Caco-2 (cell line): ENCODE measurements at places on chromosomes 7 and 10.

DNA sequence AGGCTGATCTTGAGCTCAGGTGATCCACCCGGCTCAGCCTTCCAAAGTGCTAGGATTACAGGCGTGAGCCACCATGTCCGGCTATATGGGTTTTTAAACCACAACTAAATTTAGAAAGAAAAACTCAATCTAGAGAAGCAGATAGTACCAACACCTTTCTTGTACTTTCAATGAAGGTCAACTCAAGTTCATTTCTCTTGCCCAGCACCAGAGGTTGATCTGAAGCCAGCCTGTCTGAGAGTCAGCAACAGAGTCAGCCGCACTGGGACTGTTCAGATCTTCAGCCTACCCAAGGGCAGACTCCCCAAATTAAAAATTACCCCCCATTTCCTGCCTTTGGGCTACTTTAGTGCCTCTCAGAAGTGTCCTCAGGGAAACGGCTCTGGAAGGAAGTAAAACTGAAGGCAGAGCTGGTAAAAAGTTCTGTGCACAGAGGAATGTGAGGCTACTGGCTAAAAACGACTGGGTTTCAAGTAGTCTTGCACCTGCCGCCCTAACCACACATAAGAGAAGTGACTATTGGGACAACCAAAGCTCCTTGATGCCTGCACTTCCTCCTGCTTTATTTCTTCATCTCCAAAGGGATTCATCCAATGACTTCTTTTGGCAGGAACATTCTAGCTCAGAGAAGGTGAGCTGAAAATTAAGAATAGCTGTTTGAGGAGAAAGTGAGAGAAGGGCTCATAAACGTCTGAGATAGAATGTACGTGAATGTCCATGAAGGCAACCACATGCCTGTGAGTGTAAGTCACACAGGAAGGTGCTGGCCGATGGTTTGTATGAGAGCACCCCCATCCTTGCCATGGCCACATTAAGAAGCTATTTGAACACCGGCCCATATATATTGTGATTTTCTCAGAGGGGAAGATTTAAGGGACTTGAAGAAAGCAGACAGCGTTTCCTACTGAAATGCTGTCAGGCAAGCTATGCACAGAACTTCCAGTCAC lies 142.4 kb upstream of the PRR15 start:
- DNase-seq = no peak

- no peak for DNase-seq
Measured at GRCh38 chr10:106436123-106436715, 728.3 kb downstream of the SORCS1 start.

DNA sequence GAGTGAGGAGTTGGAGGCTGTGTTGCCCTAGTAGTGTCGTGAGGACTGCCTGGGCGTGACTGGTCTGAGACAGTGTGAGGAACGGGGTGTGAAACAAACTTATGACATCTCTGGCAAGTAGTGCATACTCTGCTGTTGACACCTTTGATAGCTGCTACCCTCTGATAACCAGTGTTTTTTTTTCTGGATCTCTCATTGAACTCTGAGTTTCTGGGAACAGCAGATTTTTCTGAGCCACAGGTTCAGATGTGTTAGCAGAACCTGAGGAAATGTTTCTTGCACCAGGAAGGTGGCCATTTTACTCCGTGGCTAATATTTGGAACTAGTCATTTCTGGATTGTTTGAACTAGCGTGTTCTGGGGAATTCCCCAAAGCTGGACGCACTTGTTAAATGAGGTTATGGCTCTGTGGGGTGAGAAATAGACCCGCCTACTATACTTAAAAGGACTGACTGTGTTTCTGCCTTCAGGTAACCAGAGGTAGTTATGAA lies 52.9 kb downstream of the AUTS2 start:
- no peak for DNase-seq

DNA sequence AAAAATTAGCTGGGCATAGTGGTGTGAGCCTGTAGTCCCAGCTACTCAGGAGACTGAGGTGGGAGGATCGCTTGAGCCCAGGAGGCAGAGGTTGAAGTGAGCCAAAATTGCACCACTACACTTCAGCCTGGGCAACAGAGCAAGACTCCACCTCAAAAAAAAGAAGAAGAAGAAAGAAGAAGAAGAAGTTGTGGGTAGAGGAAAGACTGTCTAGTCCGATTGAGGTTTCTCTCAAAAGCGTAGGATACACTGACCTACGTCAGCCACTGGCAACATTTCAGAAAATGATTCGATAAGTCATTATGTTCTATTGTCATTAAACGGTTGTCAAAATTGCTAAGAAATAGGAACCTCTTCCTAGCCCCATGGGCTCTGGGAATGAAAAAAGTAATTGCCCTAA lies 22.3 kb upstream of the RHBDD2 start:
- DNase-seq = no peak

DNA sequence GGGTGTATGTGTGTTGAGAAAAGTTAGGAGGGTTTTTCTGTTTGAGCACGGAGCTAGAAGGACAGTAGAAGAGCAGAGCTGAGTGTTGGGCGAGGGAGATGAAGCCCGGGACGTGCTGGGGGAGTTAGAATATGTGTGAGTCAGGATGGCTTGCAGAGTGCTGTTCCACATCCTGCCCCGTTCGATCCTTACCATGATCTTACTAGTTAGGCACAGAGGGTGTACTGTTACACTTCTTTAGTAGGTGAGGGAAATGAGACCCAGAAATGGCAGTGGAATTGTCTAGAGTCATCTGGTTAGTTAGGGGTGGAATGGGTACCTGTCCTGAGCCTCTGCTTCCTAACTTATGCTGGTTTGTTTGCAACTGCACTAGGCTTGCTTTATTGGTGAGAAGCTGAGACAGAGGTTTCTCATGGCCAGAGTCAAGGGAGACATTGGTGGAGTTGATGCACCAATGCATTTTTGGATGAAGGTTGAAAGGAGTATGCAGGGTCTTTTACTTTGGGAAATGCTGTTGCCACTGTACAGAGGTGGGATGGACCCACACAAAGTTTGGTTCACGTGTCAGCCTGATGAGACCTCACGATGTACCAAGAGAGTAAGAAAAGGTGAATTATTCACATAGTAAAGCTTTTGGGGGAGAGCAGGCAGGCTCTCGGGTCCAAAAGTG lies 42.4 kb downstream of the CCNY start:
- no peak for DNase-seq

DNA sequence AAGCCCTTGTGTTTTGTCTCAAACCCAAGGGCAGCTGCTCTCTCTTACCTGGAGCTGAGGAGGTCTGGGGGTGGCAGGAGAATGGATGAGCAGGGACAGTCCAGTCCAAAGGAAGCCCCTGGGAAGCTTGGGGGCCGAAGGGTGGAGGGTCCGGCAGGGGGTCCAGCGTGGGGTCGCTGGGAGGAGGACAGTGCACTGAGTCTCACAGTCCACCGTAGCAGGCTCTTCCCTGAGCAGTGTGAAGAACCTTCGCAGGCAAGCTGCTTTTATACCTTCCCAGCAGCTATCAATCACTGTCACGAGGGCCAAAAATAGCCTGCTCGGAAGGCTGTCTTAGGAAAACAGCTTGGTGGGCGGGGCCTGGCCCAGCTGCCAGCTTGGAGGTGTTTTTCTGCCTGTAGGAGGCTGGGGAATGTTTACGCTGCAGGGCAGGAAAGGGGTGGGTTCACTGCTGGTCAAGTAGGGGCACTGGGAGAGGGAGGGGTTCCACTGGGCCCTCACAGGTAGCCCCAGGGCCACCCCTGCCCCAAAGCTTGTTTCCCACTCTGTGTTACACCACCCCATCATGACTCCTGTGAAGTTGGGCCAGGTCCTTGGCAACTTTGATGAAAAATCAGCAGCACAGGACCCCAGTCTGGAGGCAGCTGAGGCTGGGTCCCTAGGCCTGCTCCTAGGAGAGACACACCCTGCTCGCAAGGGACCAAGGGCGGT lies at the start of gene DEPP1:
DEPP1 (minus strand) TSS at position 240 of the 711 bp plus-strand sequence. CDS start 779 bp downstream, outside the sequence.
- DNase-seq = peak; percentile 97
